Mesenteric fat pad (tissue), 1 donor: ENCODE measurements at places on chromosomes 5 and 9.

GRCh38 chr5:10352430-10353240 lies 860 bp upstream of the MARCHF6 start:
- no peak for DNase-seq

GRCh38 chr5:151499501-151500035 lies 52.2 kb downstream of the SLC36A1 start:
- DNase-seq: no peak

- no peak for DNase-seq
Observed at GRCh38 chr9:87885484-87886189, 3.0 kb downstream of the SPATA31E1 start.

- DNase-seq: no peak
Observed at GRCh38 chr5:52378237-52378636, 409.5 kb upstream of the ITGA1 start.

GRCh38 chr5:1701216-1701864 lies 98.3 kb downstream of the MRPL36 start:
- DNase-seq: no peak

GRCh38 chr9:6711403-6711802 lies 46.4 kb upstream of the KDM4C start:
- DNase-seq: no peak

GRCh38 chr5:168339109-168339771 lies 47.8 kb downstream of the WWC1 start:
- no peak for DNase-seq

GRCh38 chr5:53603009-53603687 lies 42.7 kb downstream of the NDUFS4 start:
- DNase-seq: no peak
